Stimulated activated CD8-positive, alpha-beta memory T cell treated with anti-CD3 and anti-CD28 coated beads, Interleukin-4, amount 100 ng/mL, for 1 hour (primary cell): ENCODE measurements at places on chromosomes 7 and 10.

DNA sequence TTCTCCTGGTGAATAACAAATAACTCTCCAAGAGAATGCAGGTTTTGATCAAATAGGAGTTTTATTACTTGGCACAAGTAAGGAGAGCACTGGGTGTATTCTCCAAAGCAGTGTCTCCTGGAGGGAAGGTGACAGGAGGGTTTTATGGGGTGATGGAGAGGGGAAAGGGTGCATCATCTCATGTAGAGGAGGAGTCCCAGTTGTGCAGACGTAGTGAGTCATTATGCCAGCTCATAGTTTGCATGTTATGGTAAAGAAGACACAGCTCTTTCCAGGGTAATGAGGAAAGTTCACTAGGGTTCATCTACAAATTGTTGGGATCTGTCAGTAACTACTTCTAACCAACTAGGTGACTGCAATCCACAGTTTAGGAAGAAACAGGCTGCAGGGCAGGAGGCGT is 347.9 kb upstream of the MEOX2 start:
- DNase-seq, result no peak

GRCh38 chr10:118737603-118738302 is 17.0 kb downstream of the CACUL1 start:
- no peak for DNase-seq

DNA sequence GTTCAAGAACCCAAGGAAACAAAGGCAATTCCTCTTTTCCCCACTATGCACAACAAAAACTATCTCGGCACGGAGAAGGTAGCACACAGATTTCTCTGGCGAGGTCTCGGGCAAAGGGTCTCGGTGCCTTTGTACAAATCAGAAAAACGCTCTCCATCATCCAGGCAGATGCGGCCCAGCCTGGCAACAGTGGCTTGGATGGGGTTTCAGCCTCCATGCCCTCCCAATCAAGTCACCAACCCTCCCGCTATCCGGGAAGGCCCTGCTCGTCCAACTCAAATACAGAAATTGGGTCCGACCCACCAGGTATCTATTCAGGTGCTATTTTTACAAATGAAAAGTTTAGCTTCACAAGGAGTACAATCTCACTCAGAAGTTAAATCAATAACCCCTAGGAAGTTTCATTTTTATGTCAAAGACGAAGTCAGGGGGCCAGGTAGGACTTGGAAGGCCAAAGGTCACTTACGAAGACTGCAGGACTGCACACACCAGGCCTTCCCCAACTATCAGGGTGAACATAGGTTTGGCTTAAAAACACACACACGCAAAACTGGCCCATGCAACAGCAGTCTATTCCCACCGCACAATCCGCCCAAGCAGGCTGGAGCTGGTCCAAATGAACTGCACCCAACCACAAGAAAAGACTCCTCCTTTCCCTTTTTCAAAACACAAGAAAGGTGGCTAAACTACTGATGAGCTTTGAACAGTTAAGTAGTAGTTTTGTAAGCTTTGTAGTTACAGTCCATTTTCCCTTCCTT is 43.0 kb downstream of the GNA12 start:
- DNase-seq, result no peak

DNA sequence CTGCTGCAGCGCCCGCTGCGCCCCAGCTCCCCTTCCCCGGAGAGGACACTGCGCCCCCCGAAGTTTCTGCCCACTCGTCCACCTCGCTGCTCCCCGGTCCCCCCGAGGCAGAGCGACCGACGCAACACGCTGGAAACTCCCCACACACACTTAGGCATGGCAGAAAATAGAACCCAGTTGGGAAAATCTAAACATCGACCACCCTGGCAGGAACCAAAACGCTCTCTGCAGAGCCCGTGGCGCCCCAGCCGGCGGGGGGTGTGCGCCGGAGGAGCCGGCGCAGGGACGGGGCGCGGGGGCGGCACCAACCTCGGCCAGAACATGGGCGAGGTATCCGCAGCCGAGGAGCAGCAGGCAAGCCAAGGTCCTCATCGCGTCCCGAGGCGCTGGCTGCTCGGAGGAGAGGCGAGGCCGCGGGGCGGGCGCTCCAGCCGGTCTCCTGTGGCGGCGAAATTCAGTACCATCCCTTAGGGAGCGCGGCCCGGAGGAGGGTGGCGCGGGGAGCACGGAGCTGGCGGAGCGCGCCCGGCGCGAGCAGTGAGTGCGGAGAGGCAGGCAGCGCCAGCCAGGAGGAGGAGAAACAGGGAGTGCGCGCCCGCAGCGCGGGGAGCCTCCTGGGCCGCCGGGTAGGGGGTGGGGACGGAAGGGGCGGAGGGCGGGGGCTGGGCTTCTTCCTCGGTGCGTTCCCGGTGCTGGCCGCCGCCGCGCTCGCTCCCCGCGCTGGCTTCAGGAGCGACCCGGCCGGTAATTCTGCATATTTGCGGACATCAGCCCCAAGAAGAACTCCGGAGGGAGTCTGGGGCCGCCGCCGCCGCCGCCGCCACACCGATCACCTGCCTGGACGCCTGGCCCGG is 789 bp downstream of the PDGFA start:
- no peak for DNase-seq

DNA sequence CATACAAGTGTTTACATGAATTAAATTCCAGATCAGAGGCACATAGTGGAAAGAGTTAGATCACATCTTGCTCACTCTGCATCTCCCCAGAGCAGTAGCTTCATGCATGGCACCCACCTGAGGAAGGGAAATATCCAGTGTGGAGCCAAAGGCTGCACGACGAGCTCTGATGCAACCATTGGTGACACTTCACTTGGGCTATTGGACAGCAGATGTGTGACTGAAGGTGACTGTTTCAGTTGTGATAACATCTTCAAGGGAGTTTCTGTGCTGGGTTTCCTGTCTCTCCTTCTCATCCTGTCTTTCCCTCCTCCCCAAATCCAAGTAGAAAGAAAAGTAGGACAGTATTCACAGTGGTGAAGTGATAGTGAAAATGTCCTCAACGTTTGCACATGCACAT is 115.0 kb downstream of the TAF3 start:
- no peak for DNase-seq

DNA sequence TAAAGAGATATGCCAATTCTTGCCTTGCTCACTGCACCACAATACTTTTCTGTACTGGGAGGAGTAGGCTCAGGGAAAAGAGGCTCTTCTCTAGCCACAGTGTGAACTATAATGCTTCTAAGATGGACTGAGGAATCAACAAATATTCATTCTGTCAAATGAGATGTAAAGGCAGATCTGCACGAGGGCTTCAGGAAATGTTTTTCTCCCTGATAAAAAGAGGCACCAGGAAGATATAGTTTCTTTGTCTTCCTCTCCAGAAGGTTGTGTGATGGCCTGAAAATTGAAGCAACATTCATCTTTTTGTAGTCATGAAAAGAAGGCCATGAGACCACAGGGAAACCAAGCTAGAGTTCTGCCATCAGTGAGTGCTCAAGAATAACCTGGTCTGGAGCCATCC is 79.1 kb upstream of the NME8 start:
- no peak for DNase-seq
